ENCODE measurements at places on chromosomes 13 and 19.

DNA sequence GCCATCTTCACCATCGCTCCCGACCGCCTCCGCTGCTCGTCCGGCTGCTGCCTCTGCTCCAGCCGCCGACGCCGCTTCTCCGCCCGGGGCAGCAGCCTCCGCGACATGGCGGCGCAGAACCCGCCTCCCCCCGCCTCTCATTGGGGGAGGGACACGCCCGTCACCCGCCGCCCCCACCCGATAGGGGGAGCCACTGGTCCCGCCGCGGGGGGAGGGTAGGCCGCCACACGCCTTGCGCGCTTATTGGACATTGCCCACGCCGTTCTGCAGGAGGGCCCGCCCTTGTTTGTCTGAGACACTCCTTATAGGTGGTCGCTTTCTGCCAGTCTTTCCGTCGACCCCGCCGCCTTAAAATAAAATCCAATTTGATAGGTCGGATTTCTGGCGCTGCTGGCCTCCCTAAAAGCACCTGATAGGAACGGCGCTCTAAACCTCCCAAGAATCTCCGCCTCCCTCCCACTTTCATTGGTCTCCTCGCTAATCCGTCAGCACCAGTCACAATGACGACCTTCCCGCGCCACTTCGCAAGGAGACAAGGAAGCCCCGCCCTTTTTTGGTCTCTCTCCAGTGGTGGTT, at the start of gene HNRNPL:
Gene HNRNPL (minus strand): TSS at position 127 of the 576 bp plus-strand sequence. CDS start 20 bp downstream, at position 107.
- peak; percentile 98 for DNase-seq

DNA sequence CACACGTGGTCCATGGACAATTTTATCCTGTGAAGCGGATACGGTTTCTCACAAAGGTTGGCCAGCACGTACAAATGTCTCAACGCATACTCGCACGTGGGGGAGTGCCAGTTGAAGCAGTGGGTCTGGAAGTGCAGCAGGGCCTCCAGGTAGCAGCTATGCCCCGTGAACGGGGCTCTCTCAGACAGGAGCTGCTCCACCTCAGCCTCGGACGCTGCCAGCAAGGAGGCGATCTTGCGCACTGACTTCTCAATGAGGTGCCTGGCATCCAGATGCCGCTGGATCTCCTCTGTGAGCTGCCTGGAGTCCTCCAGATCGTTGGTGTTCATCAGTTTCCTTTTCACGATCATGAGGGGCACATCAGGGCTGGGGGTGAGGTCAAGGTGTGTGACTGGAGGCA, 2272.0 kb downstream of the PCDH9 start:
- DNase-seq, result no peak

GRCh38 chr19:13152356-13152973, 2.3 kb downstream of the IER2 start:
- no peak for DNase-seq

DNA sequence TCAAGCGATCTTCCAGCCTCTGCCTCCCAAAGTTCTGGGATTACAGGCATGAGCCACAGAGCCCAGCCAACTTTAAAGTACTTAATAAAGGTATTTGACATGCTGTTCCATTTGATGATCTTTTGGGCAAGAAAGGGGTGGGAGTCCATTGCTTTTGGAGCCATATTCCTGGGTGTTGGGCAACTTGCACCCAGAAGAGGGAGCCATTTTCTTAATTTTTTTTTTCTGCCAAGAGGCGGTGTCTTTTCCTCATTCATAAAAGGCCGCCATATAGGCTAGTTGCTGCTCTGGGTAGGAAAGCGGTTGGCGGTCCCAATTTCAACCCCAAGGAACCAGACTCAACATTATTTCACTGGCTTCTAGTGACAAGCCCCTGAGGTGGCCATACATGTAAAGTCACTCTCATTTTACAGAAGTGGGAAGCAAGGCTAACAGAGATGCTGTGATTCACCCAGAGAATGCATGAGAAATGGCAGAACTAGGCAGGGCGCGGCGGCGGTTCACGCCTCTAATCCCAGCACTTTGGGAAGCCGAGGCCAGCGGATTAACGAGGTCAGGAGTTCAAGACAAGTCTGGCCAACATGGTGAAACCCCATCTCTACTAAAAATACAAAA, 139.6 kb downstream of the CACNA1A start:
- DNase-seq, result no peak

DNA sequence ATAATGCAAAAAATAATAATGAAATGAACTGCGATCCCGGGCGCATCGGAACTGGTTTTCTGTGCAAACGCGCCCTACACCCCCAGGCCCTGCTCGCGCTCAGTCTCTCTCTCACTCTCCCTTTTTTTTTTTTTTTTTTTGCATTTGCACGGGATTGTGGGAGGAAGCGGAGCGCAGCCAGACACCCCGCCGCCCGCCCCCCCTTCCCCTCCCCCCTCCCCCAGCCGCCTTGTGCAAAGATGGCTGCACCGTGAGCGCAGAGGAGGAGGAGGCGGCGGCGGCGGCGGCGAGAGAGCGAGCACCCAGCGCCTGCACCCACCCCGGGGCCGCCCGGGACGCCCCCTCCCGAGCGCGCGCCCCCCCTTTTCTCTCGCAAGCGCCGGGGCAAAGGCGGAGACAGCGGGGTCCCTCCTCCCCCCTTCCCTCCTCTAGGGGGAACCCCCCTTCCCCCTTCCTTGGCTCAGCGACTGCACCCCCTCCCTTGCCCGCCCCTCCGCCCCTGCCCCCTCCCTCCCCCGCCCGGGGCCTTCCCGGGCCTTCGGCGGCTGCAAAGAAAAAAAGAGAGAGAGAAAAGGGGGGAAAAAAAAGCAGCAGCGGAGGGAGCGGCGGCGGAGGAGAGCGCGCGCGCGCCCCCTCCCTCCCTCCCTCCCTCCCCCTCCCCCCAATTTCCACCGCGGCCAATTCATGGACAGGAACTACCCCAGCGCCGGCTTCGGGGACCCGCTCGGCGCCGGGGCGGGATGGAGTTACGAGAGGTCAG, at the start of gene PRR12:
Gene PRR12 (plus strand): TSS at position 212 of the 760 bp plus-strand sequence. CDS start 473 bp downstream, at position 685.
- peak; percentile 63 for DNase-seq

DNA sequence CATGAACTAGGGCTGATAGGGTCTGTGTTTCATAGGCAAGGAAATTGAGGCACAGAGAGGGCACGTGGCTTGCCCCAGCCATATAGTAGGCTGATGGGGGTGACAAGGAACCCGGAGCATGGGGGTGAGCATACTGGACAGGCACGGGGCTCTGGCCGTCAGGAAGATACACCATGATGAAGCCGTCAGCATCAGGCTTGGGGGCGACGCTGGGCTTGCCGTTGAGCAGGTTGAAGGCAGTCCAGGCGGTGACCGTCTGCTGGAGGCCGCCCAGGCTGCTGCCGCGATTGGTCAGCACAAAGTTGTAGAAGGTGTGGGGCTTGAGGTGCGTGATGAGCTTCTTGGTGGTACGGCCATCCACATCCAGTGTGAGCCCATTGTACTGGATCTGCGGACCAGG, 119.7 kb downstream of the PTPRS start:
- no peak for DNase-seq

GRCh38 chr13:44668688-44669087, 92.6 kb upstream of the TSC22D1 start:
- no peak for DNase-seq

DNA sequence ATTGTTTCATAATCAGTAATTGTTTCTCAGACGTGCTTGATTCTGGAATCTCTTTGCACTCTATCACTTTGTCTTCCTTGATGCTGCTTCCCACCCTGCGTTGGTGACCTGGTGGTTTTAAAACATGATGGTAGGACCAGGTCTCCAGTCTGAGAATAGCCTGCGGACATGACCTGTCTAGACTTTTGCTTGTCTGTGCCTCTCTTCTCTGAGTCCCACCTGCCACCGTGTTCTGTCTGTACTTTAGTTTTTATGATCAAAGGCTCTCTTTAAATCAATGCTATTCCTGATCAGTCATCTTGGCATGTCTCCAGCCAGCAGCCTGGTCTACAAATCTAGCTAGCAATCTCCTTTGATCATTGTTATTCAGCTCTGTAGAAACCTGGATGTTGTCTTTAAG, 933.9 kb downstream of the DIAPH3 start:
- DNase-seq, result no peak

GRCh38 chr13:35892837-35893814, 238.1 kb downstream of the DCLK1 start:
- no peak for DNase-seq

- no peak for DNase-seq
Measured at GRCh38 chr13:28582225-28582891, 76.6 kb upstream of the POMP start.

GRCh38 chr19:4376991-4377781, 23.2 kb downstream of the SH3GL1 start:
- DNase-seq, result no peak

GRCh38 chr19:32178956-32179355, 166.5 kb upstream of the ZNF507 start:
- no peak for DNase-seq

GRCh38 chr19:4449022-4449638, 8.5 kb downstream of the UBXN6 start:
- no peak for DNase-seq

GRCh38 chr19:11079999-11080398, 9.3 kb upstream of the LDLR start:
- DNase-seq, result no peak

DNA sequence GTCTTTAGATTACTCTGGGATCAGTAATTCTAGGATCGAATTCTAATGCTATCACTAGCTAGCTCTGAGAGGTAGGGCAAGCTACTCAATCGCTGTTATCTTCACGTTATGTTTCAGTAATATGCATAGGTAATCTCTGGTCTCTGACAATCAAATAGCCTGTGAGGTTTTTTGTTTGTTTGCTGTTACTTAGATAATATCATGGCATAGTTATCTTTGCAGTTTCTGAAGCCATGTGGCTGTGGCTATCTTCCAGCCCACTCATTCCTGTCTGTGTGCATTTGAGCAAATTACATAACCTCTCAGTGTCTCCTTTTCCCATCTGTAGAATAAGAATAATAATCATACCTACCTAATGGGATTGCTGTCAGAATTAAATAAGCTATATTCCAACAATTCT, 330.2 kb downstream of the PCDH9 start:
- no peak for DNase-seq

DNA sequence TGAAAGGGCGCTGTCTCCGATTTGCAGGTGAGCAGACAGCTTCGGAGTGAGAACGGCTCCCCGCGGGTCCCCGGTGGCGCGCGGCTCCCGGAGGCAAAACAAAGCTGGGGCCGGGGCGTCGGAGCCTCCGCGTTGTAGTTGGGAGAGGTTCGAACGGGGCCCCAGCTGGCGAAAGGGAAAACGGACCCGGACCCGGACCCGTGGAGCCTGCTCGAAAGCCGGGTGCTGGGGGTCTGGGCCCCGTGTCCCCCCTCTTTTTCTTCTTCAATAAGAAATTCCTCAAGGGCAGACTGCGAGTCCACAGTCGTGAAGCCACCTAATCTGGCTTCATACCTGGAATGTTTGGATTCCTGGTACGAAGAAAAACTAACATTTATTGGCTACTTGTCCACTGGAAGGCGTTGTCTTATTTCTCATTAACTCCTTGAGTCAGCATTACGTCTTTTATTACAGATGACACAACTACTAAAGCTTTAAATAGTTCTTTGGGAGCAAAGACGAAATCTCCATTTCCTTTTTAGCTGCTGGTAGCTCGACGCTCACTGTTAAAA, 632 bp upstream of the MTIF3 start:
- DNase-seq, result no peak

DNA sequence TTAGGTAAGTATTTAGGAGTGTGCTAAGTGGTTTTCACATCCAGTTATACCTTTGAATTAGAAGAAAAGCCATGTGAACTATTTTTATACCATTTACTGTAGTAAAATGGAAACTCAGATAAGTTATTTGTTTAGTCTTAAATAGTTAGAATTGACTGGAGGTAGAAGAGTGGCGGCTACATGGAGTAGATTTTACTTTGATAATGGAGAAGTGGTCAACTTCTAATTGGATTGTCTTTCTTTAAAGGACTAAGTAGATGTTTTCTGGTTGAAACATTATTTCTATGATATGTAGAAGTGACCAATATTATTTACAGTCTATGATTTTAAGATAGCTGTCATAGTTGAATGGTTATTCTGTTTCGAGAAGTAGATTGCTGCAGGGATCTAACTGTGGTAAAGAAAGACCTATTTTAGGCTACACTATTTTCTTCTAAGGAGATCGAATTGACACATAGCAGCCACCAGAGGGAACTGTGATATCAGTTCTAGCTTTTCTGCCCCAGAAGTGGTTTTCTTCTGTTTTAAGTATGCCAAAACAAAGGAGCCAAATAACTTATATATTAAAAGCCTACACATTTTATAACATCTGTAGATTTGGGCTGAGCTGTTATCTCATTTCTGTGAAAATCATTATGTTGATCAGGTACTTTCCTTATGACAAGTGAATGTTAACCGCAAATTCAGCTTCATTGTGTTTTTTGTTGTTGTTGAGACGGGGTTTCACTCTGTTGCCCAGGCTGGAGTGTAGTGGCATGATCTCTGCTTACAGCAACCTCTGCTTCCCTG, 26.1 kb downstream of the ZMYM2 start:
- no peak for DNase-seq

- peak; percentile 72 for DNase-seq
Measured at GRCh38 chr19:55341171-55341588, 1.5 kb downstream of the KMT5C start.

DNA sequence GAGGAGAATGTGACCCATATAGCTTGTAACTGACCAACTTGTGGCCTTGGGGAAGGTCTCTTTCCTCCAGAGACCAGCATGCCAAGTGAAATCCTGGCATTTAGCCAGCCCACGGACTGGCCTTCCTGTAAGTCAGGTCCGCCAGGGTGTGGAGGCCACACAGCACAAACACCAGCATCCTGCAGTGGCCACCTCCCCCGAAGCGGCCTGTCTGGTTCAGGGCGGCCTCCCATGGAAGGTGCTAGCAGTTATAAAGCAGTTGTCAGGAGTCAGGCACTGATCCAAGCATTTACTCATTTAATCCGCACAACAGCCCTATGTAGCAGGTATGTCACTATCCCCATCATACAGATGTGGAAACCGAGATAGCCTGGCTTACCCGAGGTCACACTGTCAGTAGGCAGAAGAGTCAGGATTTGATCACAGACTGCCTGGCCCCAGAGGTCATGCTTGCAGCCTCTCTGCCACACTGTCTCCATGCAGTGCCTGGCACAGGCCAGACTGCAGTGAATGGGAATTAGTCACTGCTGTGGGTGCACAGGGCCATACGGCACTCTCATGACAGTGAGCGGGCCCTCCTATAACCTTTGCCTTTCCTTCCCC, 36.7 kb downstream of the CAPN12 start:
- no peak for DNase-seq

GRCh38 chr13:112355274-112355838, 20.8 kb upstream of the SPACA7 start:
- no peak for DNase-seq

DNA sequence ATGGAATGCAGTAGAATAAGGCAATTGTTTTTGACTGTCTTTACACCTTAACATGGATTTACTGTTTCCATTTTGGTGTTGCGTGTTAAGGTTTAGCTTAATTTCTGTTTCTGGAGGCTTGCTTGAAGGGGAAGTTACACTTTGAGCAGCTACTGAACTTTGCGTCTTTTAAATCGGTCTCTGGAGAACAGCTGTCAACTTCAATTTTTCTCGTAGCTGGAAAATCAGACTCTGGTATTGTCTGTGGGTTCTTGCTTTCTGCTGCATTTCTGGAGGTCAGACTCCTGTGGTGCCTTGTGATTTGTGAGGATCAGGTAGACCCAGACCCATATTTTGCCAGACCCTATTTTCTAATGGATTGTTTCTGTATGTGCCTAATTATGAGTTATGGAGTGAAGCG, 146.7 kb downstream of the ATP8A2 start:
- DNase-seq, result no peak

Measured in stimulated activated CD4-positive, alpha-beta T cell treated with anti-CD3 and anti-CD28 coated beads, Interleukin-1b, Interleukin-23, amount 100 ng/mL, for 24 hours (primary cell).